AG04449 (cell line): ENCODE measurements at places on chromosomes 12 and 14.

DNA sequence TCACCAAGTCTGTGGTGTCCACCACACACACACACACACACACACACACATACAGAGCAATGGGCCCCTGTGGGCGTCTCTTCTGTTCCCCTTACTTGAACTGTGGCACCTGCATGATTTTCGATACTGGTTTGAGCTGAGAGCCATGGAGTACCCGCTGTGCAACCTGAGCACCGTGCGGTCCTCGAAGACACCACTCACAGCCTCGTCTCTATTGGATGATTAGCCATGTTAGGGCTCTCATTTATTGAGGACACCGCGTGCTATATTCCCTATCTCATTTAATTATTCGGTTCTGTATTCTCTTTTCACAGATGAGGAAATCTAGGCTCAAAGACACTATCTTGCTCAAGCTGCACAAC is 623 bp upstream of the C14orf132 start:
- DNase-seq: no peak

DNA sequence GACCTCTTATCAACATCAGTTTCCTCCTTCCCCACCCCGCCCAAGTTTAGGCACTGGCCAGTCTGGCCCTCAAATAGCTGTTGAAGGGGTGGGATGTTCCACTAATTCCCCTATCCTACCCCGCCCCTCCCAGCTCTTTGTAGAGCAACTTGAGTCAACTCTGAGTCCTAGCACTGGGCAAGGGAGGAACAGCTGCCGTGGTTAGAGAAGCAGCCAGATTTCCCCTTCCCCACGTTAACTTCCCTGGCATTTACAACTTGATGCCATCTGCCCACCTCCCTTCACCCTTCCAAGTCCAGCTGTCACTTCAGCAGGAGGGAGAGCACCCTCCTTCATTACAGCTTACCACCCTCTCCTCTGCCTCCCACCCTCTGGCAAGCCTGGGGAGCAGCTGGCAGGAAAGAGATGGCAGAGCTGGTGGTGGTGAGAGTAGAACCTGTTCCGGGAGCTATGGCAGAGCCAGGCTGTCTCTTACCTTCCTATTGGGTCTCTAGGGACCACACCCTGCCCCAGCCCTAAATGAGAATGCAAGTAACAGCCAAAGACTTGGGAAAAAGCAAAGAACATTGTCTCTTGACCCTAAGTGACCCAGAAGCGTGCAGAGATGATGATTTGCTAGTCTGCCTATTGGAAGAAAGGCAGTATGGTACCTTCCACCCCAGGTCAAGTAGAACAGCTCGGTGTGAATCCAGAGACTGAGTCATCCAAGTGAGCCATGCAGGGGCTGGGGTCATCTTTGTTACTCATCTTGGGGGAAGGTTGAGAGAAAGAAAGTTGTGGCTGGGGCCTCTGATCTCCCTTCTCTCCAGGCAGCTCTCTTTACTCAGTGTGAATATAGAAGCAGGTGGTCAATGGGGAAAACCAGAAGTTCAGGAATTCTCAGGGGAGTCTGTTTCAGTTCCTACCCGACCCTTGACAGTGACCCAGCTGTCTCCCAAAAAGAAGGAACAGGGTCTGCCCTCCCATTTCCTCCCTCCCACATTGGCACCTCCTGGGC is 1.5 kb downstream of the BLOC1S1 start:
- DNase-seq: no peak

GRCh38 chr12:75908961-75909605 is 122.5 kb downstream of the PHLDA1 start:
- DNase-seq: peak; percentile 46

DNA sequence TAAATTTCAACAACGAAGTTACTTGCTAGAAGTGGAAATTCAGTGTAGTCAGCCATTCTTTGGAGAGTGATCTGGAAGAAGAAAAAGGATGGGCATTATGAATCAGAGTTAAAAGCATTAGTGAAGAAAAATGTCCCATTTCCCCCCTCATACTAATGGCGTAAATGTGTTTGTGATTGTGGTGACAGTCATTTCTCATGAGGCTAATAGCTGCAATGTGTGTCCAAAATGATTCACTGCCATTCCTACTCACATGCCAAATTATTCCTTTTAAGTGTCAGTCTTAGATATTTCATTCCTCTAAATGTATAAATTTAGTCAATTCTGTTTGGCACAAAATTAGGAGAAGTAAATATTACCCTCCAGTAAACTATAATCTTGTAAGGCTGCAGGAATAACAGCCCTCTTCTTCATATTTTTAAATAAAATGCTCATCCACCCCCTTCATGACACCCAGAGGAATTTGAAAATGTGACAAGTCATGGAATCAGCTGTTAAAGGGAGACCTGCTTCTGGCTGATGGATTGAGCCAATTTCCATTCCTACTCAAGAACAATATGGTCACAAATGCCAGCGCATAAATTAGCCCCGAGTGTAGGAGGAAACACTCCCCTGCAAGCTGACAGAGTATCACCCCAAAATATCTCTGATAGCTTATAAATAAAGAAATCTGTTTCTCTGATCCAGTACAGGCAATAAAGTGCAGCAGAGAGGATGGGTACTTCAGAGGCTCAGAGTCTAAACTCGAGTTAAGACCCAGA is 912.3 kb upstream of the SEL1L start:
- no peak for DNase-seq

DNA sequence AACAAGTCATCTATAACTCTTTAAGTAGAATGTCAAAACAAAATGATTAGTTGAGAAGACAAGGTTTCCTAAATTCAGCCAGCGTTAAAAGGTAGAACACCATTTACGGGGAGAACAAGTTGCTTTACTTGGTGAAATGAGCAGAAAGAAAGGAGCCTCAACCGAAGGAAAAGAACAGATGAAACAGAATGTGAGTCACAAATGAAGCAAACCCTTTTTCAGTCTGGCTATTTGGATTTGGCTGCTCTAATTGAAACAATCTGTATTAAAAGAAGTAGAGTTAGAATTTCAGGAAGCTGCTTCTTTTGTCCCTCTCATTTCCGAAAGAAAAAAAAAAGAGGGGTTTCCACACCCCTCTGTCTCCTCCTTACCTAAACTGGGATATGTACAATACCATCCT is 34.6 kb downstream of the CEP128 start:
- no peak for DNase-seq

GRCh38 chr14:60133487-60133886 is 31.7 kb downstream of the DHRS7 start:
- DNase-seq: no peak

GRCh38 chr12:57864442-57865083 is 18.0 kb upstream of the CTDSP2 start:
- no peak for DNase-seq

DNA sequence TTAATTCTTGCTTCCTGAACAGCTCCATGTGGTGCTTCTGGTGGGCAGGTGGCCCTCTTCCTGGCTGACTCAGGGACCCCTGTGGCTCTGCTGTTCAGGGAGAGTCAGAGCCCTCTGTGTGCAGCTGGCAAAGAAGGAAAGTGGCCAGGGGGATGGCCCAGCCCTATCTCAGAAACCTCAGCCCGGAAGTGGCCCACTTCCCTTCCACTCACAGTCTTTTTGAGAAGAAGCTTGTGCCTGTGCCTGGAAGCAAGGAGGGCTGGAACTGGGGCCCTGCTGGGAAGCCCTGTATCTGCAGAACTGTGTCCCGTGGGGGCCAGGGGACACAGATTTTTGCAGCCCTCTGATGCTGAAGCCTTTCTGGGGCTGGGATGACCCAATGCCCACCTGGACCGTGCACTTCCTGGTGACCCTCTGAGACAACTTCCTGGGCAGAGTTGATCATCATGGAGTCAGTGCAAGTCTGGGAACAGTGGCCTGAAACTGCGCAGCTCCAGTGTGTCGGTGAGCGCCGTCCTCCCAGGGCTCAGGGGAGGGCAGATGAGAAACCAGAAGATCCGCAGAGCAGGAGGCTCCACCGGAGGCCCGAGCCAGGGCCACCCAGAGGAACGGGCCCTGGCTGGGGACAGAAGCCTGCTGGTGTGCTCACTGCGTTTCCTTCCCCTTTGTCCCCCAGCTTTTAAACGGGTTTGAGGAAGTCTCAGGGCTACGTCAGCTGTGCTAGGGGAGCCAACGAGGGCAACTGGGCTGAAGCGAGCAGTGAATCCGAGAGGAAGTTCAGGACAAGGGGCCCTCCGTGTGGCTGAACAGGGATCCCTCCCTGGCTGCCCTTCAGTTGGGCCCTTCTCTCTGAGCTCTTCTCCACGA is 217.4 kb upstream of the RTL1 start:
- DNase-seq: no peak
